ENCODE measurements at places on chromosomes 12 and 14.

DNA sequence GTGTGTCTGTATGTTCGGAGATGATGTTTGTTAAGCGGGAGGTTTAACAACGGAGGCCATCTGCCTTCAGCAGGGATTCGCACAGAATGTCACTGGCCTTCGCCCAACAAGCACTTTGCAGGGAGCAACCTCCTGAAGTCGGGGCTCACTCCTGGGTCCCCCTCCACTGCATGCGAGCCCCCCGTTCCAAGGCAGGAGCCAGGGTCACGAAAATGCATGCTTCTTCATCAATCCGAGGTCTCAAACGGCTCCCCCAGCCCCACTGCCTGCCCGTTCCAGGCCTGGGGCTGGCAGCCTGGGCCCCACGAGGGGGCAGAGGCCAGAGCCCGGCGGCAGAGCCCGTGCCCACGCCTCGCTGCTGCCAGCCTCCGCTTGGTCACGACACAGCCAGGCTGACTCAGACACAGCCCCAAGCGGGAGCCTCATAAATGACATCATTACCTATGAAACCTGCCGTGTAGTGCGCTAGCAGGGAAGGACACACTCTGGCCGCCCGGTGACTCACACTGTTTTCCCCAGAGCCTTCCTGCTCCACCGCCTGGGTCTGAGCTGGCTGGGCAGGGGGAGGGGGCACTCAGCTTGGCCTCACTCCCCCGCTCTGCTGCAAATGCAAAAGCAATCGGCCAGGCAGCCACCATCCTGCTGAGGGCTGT is 169.5 kb upstream of the RTL1 start:
- no peak for DNase-seq

GRCh38 chr14:45251912-45252311 is 1.1 kb downstream of the MIS18BP1 start:
- DNase-seq = no peak

GRCh38 chr14:79732911-79733655 is 478.2 kb downstream of the DIO2 start:
- DNase-seq = no peak

- DNase-seq = no peak
Measured at GRCh38 chr14:97166497-97166896, 369.3 kb downstream of the VRK1 start.

GRCh38 chr12:70719672-70720420 is 82.6 kb upstream of the PTPRB start:
- DNase-seq = peak; percentile 3

GRCh38 chr14:70708717-70709570 is 67.2 kb downstream of the TTC9 start:
- DNase-seq = no peak

GRCh38 chr12:16076557-16076956 is 165.4 kb downstream of the DERA start:
- DNase-seq = no peak

DNA sequence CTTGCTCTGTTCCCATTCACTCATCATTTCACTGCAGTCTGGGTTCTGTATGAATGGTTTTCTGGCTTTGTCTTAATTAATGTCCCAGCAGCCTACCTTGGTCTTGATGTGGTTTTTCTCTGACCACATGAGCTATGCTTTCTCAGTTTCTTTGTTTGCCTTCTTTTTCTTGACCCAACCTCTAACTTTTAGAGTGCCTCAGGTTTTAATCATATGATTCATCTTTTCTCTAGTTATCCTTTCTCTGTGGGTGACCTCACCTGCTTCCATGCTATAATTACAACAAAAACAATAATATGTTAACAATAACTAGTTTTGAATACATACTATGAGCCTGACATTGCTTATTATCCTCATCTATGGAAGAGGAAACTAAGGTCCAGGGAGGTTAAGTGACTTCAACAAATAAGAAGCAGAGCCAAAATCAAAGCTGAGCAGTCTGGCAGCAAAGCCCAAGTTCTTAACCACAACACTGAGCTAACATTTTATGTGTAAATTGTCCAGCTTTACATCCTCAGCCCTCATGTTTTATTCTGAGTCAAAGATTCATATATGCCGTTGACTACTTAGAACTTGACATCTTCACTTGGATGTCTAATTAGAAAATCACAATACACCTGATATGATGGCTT is 4.7 kb upstream of the EPYC start:
- DNase-seq = no peak

- DNase-seq = no peak
Measured at GRCh38 chr12:93197067-93197593, 180.6 kb upstream of the NUDT4 start.

- DNase-seq = no peak
Measured at GRCh38 chr12:31591380-31591901, 505 bp upstream of the DENND5B start.

DNA sequence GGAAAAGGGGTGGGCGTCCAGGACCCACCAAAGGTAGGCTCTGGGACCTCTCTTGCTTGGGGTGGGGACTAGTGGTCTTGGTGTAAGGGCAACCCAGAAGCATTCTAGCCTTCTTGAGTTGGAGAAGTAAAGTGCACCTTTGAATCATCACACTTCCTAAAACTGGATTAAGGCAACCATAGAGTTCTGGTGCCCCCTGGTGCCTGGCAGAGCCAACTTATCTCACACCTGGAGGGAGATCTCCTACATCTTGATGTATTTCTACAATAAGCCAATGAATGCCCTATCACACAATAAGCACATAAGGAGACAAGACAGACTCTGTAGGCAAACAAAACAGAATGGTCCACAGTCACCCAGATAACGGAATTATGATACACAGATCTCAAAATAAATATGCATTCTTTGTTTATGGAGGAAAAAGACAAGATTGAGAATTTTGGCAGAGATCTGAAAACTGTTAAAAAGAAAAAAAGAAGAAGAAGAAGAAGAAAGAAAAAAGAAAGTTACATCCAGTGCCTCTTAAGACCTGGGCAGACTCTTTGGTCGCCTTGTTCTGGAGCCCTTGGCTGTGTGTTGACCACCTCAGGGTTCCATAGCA is 95.9 kb upstream of the PPP2R5C start:
- DNase-seq = no peak

GRCh38 chr12:15839041-15839440 is 43.1 kb upstream of the STRAP start:
- DNase-seq = no peak

DNA sequence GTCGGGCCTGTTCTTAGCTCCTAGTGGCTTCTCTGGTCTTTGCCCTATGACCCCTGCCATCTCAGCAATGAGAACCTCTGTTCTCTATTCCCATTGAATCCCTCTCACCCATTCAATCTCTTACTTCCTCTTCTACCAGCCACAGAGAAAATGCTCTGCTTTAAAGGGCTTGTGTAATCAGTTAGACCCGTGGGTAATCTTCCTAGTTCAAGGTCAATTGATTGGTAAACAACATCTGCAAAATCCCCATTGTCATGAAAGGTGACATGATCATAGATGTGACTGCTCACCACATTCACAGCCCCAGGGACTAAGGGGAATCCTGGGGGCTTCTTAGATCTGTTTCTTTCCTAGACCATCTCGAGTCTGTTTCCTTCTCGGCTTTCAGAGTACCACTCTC is 7.2 kb upstream of the CCDC197 start:
- no peak for DNase-seq

DNA sequence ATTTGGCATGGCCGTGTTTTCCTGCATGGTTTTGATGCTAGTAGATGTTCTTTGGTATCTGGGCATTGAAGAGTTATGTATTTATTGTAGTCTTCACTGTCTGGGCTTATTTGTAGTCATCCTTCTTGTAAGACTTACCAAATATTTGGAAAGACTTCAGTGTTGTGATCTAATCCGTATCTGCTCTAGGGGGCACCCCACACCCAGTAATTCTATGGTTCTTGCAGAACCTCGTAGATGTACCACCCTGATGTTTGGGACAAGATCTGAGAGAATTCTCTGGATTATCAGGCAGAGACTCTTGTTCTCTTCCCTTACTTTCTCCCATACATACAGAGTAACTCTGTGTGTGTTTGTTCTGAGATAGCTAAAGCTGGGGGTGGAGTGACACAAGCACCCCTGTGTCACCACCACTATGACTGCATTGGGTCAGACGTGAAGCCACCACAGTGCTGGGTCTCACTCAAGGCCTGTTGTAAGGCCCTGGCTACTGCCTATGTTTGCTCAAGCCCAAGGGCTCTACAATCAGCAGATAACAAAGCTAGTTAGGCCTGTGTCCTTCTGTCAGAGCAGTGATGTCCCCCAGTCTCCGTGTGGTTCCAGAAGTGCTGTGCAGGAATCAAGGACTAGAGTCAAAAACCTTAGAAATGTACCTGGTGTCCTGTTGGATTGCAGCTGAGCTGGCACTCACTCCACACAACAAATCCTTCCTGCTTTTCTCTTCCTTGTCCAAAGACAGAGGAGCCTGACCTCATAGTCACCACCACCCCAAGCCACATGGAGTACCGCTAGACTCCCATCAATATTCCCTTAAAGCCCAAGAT is 9.6 kb downstream of the RDH16 start:
- DNase-seq = no peak

GRCh38 chr12:12194206-12194605 is 72.6 kb downstream of the LRP6 start:
- DNase-seq = no peak

GRCh38 chr12:44509471-44509870 is 366.6 kb downstream of the NELL2 start:
- no peak for DNase-seq

- DNase-seq = no peak
Measured at GRCh38 chr12:54052438-54053002, 1.1 kb upstream of the HOXC4 start.

DNA sequence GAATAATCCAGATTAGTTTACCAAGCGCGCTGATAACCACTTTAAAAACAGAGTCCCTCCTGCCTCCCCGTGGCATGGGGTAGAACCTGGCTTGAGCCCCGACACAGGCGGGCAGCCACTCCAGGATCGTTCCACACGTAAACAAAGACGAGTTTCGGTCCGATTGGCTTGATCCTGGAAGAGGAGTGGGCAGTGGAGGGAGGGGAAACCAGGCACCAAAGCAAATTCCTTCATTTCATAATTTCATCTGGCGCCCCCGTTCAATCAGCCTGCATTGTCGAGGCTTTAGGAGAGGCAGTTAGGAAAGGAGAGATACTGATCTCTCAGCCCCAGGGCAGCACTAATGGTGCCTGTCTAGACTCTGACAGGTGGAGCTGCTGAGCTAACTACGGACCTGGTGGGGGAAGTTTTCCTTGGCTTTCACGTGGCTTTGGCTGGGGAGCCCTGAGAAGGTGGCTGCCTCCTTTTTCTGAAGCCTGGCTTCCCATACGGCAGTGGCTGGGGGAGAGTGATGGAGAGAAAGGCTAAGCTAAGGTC is 751 bp upstream of the GPRC5A start:
- DNase-seq = no peak

DNA sequence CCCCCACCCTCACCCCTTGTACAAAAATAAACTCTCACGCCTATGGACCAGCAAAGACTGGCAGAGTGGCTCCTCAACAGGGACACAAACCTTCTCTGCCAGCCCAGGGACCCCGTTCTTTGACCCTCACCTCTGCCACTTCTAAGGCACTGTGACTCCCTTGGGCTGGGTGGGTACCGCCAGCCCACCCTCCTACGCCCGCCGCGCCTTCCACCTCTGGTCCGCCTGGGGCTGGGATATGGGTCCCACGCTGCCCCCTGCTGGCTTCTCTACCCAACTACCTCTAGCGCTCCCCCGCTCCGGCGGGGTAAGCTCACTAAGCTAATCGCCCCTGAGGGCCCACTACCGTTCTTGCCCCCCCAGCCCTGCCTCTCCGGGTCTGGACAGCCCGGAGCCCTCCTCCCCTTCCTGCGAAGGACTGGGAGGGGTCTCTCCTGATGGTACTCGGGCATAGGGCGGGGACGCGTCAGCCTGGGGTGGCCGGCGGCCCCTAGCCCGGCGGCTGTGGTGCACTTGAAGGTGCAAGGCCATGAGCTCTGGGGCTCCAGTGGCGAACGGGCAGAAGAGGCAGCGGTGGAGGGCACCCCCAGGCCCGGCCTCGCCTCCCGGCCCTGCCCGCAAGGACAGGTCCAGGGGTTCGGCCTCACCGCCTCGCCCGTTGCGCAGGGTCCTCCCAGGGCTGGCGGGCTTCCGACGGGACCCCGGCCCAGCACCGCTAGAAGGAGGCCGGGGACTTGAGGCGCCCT is 8.1 kb downstream of the ZNF219 start:
- no peak for DNase-seq
